ENCODE measurements at places on chromosomes 6 and 20. TPM values are rescaled to one million over a fixed set of nuclear protein-coding genes. Genes with fewer than 3 reads are reported as not detected.

MCUR1 gene
- total RNA-seq = 5.3 TPM

DEF6 gene
- total RNA-seq = 0.36 TPM

BMP2 gene
- total RNA-seq = 16.6 TPM

GABRR1 gene
- not detected for total RNA-seq

SOX12 gene
- 4.9 TPM for total RNA-seq

POM121L2 gene
- total RNA-seq = not detected

PLCB4 gene
- total RNA-seq = 1.8 TPM

CASS4 gene
- not detected for total RNA-seq

PAX1 gene
- not detected for total RNA-seq

C4A gene
- total RNA-seq = 0.99 TPM

APCDD1L gene
- 0.09 TPM for total RNA-seq

PTK6 gene
- under 0.01 TPM for total RNA-seq

CALHM4 gene
- total RNA-seq = 0.18 TPM

All from endothelial cell of coronary artery (primary cell).